ENCODE measurements at places on chromosomes 13 and 19.

GRCh38 chr19:58558623-58559274 is 338 bp upstream of the UBE2M start:
- peak; percentile 72 for ATAC-seq

DNA sequence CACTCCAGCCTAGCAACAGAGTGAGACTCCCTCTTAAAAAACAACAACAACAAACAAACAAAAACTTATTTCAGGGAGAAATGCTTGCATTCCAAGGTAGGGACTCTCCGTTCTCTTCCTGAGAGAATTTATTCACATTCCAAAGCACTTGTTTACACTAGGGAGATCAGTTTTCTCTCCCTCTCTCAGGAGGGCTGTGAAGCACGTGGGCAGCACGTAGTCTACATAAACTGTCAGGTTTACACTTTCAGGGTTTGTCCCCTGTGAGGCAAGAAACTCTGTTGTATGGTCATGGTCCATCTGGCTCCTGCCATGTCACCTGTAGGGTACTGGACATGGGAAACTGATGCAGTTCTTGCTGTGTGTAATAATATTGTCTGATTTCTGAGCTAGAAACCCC is 31.6 kb downstream of the WDR87 start:
- ATAC-seq, result no peak

DNA sequence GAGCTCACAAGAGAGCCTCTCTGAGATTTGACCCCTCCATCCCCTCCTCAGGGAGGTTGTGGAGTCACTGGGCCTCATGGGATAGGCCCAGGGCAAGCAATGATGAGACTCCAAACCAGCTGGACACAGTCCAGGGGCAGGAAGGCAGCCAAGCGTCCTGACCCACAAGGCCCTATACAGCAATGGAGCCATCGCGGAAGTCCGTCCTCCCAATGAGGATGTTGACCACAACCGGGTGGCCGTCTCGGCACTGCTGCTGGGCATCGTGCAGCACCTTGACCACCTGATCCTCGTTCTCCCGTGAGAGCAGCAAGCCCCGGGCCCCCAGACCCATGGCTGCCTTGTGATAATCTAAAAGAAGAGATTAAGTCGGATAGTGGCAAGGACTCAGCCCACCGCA is 7.9 kb downstream of the SYDE1 start:
- peak; percentile 14 for ATAC-seq

- ATAC-seq, result no peak
Observed at GRCh38 chr19:30425885-30426838, 54.0 kb downstream of the ZNF536 start.

GRCh38 chr19:17348700-17349099 is 11.3 kb downstream of the GTPBP3 start:
- ATAC-seq, result peak; percentile 66
